ENCODE measurements at places on chromosomes 3 and 15.

- DNase-seq, result no peak
These were observed 22.5 kb upstream of the SHC4 start for GRCh38 chr15:48986240-48986639.

GRCh38 chr15:48703544-48703943, 58.0 kb upstream of the FBN1 start:
- peak; percentile 93 for DNase-seq

GRCh38 chr15:96123028-96123400, 207.5 kb upstream of the NR2F2 start:
- DNase-seq, result no peak

GRCh38 chr3:29004885-29005599, 275.8 kb upstream of the RBMS3 start:
- DNase-seq, result no peak

- DNase-seq, result no peak
These were observed 184.1 kb downstream of the ZIC4 start for GRCh38 chr3:147222291-147222690.

DNA sequence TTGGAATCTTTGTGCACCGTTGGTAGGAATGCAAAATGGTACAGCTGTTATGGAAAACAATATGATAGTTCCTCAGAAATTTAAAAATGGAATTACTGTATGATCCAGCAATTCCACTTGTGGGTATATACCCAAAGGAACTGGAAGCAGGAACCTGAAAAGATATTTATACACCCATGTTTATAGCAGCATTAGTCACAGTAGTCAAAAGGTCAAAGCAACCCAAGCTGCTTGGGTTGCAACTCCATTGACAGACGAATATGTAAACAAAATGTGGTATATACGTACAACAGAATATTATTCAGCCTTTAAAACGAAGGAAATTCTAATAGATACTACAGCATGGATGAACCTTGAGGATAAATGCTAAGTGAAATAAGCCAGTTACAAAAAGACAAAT, 35.0 kb upstream of the CAPN3 start:
- peak; percentile 30 for DNase-seq

DNA sequence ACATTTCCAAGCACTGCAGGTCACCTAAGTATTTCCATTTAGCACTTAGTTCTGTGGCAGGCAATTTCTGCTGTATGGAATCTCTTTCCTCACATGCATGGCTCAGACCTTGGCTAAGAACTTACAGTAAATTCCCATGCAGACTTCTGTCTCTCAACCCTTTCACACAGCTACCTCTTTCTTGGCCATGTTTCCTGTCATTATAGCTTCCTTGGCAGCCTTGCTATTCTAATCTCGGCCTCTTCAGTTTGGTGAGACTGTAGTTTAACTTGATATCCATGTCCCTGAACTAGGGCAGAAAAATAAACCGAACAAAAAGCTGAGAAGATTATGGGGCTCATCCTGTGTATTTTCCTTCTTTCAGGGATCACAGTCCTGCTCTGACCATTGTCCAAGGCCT, 96.0 kb downstream of the SPATA16 start:
- no peak for DNase-seq

- DNase-seq, result no peak
These were observed 31.1 kb downstream of the PHLDB2 start for GRCh38 chr3:111890051-111890580.

DNA sequence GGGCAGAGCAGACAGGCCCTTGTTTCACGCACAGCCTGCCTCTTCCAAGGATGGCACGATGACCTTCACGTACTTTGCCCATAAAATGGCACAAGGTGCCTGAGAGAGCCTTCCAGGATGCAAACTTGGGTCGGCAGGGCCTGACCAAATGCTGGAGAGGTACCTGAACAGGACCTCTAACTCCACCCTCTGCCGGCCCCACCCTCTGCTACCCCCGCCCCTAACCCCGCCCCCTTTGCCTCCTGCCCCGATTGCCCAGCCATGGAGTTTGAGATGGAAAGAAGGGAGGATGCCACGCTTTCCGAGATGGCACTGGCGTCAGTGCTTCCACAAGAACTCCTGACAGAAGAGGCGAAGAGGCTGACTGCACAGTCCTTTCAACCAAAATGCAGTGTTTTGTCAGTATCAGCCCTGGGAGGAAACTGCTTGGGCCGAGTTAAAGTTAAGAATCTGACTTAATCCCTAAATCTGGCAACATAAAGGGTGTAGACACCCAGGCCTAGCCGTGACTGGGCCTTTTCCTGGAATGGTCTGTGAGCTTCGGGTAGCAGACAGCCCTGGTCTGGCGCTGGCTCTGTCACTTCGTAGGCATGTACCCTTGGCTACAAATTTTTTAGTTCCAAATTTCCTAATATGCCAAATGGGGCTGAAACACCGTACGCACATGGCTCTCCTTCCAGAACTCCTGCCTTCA, 230.3 kb upstream of the RGMA start:
- DNase-seq, result no peak

DNA sequence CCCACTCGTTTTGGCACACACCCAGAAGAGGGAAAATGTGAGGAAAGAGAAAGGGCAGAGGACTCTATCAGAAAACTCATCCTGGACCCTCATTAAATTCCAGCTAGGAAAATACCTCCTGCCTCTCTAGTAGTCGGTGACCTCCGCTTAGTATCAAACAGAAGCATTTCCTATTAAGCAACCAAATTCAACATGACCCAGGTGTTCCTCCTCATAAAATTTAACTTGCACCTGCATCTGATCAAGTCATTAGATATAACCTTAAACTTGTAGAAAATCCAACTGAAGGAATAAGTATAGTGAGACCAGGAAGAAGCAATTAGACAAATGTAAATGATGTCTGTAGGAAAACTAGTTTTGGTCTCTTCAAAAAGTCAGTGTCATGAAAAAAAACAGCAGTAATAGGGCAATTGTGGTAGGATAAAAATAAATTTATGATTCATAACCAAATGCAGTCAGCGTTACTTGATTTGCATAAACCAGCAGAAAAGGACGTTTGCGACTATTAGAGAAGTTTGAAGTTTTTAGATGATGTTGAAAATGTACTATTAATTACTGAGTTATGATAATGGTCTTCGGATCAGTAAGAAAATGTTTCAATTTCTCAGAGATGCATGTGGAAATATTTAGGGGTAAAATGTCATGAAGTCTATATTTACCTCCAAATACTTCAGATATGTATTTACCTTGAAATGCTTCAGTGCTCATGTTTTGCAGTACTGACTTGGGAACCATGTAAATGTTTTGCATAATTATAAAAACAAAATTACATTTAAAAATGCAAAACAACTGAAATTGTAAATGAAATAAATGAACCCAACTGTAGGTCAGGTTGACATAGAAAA, 44.6 kb downstream of the LDHAL6B start:
- no peak for DNase-seq

- peak; percentile 69 for DNase-seq
These were observed 208.7 kb downstream of the MECOM start for GRCh38 chr3:169454823-169455222.

- DNase-seq, result no peak
These were observed 315.9 kb upstream of the GPR149 start for GRCh38 chr3:154745929-154746328.

DNA sequence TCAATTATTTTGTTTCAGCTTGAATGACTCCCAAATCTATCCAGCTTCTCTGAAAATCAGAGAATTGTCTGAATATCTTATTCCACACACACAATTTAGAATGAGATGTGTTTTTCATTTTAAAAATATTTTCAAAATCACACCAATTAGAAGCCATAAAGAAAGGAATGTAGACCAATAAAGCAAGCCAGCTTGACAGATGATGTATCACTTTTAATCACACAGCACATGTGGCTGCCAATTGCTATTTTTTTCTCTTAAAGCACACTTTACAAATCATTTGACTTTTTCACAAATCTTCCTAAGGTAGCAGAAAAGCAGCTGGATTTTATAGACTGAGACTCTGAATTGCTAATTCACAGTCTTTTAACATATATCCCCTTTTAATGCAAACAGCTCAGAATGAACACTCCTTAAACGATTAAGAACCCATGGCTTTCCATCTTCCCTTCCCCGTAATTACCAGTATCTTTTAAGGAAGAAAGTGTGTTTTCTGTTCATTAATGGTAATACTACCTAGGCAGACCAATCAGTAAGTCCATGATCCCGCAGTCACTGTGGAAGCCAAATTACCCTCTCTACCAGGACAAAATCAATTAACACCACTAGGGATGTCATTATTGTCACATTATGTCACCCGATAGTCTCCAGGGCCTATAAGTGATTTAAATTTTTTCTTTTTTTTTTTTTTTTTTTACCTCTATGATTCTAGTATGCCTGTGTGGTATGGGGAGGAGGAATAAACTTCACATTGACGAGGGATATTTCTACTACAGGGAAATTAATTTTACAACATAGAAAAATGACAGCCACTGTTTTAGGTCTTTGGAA, 250.0 kb upstream of the VEPH1 start:
- peak; percentile 67 for DNase-seq

- peak; percentile 10 for DNase-seq
These were observed 327.4 kb downstream of the EPHA3 start for GRCh38 chr3:89434621-89435380.

GRCh38 chr3:88784925-88785324, 322.5 kb upstream of the EPHA3 start:
- no peak for DNase-seq

- DNase-seq, result no peak
These were observed 50.6 kb downstream of the CFAP20DC start for GRCh38 chr3:58999134-58999773.

DNA sequence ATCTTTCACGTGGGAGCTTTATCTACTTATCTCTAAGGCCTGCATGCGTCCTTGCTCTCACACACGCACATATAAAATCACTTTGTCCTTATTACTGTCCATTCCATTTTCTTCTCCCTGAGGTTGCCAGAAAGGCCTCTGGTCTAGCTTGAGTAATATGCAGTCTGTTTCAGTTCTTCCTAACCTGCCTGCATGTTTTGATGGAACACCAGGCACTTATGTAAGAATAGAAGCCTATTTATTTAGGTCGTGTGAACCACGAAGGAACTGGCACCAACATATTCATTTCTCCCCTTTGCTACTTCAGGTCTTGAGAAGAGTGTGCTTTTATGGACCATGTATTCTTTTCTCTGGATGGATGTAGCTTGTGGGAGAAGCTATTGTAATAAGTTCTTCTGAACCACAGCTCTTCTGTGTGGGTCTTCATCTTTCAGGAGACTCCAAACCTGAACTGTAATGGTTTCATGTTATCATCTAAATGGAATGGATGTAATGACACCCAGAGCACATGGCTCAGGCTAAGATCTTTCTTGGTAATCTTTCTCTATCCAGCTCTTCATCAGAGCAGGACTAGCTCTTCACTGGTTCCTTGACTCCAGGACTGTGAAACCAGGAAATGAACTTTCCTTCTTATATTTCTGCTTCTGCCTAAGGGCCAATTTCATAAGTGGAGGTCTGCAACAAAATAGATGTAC, 53.8 kb downstream of the UBE2E2 start:
- DNase-seq, result no peak

All from fibroblast of skin of right quadriceps (primary cell).